ENCODE measurements at places on chromosomes 12 and 14.

- DNase-seq: no peak
Measured at GRCh38 chr14:73760598-73761586, 46.7 kb upstream of the PNMA1 start.

GRCh38 chr14:61638595-61639387, 56.5 kb upstream of the HIF1A start:
- no peak for DNase-seq

DNA sequence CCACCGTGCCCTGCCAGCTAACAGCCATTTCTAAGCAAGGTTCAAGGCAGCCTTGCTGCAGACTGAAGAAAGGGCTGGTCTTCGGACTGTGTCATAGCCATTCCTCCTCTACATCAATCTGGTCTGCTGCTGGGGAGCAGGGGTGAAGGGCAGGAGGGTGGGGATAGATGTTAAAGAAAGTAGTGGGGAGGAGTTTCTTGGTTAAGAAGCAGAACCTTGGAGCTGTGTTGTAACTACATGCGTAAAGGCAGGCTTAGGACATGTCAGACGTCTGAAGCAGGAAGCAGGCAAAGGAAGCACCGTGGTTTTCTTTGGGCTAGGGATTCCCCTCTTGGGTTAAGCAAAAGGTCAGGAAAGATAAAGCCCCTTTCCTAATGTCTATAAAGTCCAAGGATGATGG, 18.1 kb upstream of the NEK9 start:
- DNase-seq: no peak

DNA sequence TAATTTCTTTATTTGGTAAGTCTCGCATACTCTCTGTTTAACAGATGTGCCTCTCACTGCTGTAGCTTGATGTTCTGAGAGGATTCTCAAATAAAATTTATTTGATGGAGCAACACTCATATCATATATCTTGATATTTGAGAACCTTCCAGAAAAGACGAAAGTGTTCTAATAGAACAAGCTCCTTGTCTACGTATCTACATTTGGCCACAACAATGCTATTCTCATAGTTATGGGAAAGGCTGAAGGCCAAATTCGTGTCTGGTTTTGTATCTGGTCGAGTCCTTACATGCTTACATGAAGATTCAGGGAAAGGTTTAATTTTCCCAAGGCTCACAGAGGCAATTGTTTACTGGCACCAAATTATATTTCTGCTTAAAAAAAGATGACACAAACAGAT, 186.7 kb upstream of the SLC38A2 start:
- DNase-seq: peak; percentile 80

DNA sequence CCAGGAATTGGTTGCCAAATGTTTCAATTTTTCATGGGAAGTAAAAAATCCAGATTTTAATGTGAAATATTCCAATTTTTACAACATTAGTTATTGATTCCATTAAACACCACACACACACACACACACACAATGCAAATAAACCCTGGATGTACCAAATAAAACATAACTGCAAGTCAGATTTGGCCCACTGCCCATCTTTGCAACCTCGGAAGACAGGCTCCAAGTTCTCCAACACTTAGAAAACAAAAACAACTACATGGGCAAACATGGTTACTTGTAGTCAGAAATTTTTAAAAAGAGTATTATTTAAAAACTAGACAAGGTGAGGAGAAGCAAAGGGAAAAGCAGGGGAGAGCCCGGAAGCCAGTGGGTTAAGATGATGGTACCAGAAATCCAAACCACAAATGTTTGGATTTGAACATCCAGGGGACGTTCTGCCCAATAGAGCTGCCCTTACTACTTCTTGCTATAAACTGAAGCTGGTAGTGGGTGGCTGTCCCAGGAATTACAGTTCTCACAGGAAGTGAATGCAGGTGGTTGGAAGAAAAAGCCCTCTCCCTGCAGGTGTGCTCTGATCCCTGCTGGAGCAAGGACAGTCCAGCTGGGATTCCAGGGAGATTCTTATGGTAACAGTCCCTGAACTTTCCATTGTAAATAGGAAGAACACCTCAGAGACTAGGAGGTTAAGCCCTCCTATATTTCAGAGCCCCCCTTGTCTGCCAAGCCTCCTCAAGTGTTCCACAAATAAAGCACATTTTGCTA, 111.7 kb downstream of the SLC25A21 start:
- DNase-seq: no peak

- no peak for DNase-seq
Measured at GRCh38 chr14:52494444-52494843, 57.9 kb downstream of the TXNDC16 start.

GRCh38 chr14:91246051-91246852, 1.7 kb upstream of the GPR68 start:
- DNase-seq: no peak

DNA sequence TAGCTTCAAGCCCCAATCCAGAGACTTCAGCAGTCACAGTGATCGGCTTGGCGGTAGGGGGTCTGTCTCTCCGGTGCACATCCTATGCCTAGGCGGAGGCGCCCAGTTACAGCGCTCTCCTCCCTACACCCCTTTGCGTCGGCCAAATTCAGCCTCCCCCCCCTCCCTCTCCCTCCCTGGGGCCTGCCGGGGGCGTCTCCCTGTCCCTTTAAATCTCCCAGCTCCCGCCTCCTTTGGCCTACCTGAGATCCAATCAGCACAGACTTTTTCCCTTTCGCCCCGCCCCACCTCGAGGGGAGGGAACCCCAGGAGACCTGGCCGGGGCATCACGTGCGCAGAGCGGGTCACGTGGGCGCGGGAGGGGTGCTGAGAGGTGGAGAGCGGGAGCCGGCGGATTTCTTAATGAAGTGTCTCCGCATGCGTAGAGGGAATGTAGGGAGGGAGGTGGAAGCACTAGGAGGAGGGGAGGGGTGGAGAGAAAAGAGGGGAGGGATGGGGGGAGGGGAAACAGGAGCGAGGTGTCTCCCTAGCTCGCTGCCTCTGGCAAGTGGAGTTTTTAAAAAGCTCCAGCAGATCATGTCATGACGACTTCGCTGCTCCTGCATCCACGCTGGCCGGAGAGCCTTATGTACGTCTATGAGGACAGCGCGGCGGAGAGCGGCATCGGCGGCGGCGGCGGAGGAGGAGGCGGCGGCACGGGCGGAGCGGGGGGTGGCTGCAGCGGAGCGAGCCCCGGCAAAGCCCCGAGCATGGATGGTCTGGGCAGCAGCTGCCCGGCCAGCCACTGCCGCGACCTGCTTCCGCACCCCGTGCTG, at the start of gene HOXC13:
TSS of gene HOXC13 (plus strand) at position 506 of the 815 bp plus-strand sequence. CDS start at position 582, 76 bp downstream.
- DNase-seq: peak; percentile 58

- DNase-seq: no peak
Measured at GRCh38 chr14:61358554-61359226, 37.3 kb downstream of the PRKCH start.

GRCh38 chr12:131448254-131448795, 262.6 kb upstream of the SFSWAP start:
- DNase-seq: no peak

DNA sequence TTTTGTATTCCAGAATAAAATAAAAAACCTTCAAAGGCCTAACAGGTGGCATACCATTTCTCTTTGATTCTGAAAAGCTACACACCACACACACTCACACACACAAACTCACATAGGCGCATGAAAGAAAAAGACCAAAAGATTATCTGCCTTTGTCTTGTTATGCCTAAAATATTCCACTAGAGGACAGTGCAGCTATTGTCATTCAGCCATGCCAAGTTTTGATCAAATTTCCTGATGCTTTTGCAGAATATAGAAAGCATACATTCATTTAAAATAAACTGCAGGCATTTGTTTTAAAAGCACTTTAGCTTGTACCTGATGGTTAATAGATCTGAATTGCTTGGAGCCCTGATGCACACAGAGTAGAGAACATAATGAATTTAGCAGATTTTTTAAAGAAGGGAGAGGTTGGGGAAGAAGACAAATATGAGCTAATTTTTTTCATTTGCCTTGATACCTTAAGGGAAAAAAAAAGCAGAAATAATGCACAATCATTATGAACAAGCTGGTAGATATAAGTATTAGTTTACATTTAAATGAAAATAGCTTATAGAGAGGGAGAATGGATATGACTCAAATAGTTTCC, 1766.9 kb upstream of the SEL1L start:
- no peak for DNase-seq

DNA sequence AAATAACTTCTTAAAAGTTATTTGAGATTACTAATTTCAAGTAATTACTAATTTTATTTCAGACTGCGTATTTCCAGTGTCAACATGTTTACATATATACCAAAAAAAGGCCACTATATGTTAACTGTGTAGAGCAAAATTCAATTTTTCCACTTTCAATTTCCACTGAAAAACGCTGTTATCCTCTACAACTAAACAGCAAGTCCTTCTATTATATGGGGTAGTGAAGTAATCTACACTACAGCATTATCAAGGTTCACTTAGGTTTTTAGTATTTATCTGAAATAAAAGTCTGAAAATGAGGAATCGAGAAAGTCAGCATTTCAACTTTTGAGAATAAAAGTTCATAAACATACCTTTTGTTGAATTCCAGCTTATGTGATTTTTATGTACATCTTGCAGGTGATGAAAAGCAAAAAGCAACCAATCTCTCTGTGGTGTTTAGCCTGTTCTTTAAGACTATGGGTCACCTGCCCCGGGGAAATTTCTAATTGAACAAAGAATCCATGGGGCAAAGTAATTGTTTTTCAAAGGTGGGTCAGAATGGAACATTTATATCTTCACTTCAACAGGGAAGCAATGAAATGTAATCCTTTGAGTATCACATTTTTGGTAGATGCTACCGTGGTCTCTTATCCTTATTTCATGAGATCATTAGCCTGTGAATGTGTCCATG, 3.3 kb downstream of the BTG1 start:
- DNase-seq: no peak

DNA sequence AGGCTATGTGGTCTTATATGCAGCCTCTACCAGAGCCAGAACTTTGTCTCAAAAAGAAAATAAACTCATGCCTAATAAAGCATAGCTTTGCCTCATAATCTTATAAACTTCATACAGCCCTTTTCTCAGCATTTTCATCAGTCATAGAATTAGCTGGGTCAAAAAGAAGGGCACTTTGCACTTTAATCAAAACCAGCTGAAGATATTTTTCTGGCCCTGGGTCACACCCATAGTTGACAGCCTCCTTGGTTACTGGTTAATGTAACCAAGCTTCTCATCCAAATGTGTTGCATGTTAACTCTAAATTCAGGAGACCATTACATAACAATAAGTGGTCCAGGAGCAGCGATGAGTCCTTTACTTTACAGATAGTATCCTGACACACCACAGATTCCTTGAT, 558.2 kb downstream of the FLRT2 start:
- DNase-seq: no peak

DNA sequence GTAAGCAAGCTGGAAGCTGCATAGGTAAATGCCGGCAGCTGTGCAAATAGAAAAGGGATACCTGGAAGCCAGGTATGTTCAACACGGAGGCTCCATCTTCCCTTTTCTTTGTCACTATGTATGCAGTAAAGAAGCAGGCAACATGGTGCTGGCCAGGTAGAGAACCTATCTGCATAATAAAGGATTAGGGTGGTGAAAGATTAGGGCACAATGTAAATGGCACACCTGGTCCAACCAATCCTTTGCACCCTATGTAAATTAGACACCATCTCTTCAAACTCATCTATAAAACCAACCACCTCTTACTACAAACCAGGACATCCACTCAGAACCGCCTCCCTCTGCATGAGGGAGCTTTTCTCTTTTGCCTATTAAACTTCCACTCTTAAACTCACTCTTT, 32.3 kb downstream of the RPS29 start:
- DNase-seq: no peak

GRCh38 chr12:27015730-27016076, 1.5 kb upstream of the TM7SF3 start:
- DNase-seq: no peak

- no peak for DNase-seq
Measured at GRCh38 chr14:88947646-88948598, 123.5 kb downstream of the TTC8 start.

GRCh38 chr14:59918824-59919569, 947 bp upstream of the LRRC9 start:
- DNase-seq: no peak

GRCh38 chr12:15979096-15980092, 68.3 kb downstream of the DERA start:
- peak; percentile 93 for DNase-seq

GRCh38 chr12:79046021-79046420, 181.4 kb downstream of the SYT1 start:
- no peak for DNase-seq

- no peak for DNase-seq
Measured at GRCh38 chr14:68603533-68604360, 189.1 kb downstream of the ZFP36L1 start.

DNA sequence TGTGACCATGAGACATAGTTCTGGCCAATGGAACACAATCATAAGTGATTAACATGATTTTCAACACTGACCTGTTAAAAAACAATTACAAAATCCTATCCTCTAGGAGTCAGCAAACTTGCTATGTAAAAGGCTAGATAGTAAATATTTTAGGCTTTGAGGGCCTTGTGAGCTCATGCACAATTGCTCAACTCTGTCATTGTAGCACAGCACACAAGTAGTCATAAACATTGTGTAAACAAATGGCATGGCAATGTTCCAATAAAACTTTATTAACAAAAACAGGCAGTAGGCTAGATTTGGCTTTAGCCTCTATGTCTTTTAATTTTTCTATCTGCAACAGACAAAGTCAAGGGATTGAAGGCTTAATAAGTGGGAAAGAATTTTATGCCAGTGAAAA, 350.7 kb downstream of the C12orf50 start:
- DNase-seq: no peak

GRCh38 chr12:111102102-111102739, 181.8 kb upstream of the MYL2 start:
- no peak for DNase-seq

GRCh38 chr14:35085441-35085840, 36.3 kb downstream of the PPP2R3C start:
- no peak for DNase-seq

DNA sequence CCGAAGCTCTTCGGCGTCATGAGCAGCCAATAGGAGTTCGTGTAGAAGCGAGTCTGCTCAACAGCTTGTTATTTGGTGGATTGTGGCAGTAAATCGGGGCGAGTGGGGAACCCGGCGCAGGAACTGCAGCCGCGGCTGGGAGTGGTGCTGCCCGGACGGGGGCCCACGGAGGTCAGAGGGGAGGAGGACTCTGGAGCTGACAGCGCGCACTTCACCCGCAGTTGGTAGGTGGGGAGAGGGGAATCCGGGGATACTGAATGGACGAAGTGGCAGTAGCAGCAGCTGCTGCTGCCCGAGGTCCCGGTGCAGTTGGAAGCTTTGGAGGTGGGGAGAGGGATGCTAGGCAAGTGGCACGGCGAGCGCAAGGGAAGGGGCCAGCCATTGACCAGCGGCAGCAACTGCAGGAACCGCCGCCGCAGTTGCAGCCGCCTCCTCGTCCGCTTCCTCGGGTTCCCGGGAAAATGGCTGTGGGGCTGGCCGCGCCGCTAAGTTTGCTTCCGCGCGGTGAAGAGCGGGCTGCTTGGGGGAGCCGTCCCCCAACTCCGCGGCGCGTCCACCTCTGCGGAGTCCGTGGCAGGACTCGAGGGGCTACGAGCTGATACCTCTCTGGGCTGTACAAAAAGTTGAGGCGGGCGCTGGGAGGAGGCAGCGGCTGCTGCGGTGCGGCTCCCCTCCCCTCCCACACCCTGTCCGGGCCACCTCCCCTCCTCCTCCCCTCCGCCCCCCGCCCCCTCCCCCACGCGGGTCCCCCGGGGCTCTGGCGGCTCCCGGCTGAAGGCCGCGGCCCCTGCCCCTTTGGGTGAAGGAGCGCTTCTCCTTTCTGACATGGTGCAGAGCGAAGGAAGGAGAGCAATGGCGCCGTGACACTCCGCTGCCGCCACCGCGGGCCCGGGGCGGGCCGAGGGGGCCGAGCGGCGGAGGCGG, at the start of gene ARID4A:
TSS of gene ARID4A (plus strand) at position 79 of the 924 bp plus-strand sequence. CDS start 1,300 bp downstream, outside the sequence.
- DNase-seq: no peak

All from AG09309 (cell line).